ENCODE measurements at places on chromosomes 2 and 18.

DNA sequence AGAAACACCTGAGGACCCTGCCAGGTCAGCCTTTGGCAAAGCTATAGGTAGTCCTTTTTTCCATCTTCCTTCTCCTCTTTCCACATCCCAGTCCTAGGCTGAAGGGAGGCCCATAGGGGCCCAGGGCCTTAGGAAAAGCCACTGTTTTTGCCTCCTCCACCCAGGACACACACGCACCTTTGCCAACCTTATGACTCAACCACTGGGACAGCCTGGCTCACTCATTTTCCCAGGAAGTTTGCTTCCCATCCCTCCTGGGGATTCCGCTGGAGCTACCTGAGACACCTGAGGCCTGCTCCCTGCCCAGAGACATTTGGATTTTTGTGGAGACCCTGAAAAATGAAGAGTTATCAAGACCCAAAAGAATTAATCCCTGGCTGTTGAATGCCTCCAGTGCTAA, 273.4 kb upstream of the SIX2 start:
- DNase-seq, result no peak

DNA sequence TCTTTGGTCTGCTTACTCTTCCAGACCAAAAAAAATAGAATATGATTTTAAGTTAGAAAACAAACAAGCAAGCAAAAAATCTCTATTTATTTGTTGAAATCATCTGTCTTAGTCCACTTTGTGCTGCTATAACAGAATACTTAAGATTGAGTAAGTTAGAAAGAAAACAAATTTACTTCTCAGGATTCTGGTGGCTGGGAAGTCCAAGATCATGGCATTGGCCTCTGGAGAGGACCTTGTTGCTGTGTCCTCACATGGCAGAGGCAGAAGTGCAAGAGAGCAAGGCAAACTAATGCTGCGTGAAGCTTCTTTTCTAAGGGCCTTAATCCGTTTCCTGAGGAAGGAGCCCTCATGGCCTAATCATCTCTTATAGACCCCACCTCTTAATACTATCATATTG, 156.2 kb downstream of the SPP2 start:
- DNase-seq, result no peak

DNA sequence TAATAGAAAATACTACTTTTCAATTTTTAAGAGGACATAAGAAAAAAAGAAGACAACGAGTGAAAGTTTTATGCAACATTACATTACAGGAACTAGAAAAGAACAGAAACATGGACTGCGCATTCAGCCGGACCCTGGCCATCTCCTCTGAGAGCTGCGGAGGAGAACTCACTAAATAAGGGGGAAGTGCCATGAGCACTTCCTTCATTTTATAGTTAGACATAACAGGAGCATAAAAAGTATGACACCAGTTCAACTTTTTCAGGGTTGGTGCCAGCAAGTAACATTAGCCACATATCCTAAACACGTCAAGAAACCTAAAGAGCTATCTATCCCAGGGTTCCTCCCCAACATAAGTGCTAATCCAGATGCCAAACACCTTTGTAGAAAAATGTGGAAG, 78.0 kb upstream of the SERTAD2 start:
- no peak for DNase-seq

DNA sequence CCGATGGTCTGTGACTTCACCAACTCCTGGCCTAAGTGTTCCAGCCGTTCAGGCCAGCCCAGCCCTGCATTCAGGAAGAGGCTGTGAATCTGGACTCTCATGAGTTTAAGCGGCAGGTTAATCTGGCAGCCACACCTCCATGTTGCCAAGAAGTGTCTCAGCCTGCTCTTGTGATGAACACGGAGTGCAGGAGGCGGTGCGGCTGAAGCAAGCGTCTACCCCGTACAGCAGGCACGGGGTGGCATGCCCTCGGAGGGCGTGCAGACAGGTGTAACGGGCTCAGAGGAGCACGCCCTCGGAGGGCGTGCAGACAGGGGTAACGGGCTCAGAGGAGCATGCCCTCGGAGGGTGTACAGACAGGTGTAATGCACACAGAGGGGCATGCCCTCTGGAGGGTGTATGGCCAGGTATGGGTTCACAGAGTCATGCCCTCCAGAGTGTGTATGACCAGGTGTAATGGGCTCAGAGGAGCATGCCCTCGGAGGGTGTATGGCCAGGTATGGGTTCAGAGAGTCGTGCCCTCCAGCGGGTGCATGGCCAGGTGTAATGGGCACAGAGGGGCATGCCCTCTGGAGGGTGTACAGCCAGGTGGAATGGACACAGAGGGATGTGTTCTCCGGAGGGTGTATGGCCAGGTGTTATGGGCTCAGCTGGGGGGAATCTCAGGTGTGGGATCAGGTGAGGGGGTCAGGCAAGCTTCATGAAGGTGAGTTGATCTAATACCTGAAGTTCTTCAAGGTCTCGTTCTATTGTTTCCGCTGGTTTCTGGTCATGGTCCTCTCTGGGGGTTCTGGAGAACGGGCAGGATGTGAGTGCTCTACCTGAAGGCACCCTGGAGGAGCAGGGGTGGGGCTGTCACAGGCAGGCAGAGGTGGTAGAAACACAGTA, 22.6 kb downstream of the CROCC2 start:
- DNase-seq, result no peak

DNA sequence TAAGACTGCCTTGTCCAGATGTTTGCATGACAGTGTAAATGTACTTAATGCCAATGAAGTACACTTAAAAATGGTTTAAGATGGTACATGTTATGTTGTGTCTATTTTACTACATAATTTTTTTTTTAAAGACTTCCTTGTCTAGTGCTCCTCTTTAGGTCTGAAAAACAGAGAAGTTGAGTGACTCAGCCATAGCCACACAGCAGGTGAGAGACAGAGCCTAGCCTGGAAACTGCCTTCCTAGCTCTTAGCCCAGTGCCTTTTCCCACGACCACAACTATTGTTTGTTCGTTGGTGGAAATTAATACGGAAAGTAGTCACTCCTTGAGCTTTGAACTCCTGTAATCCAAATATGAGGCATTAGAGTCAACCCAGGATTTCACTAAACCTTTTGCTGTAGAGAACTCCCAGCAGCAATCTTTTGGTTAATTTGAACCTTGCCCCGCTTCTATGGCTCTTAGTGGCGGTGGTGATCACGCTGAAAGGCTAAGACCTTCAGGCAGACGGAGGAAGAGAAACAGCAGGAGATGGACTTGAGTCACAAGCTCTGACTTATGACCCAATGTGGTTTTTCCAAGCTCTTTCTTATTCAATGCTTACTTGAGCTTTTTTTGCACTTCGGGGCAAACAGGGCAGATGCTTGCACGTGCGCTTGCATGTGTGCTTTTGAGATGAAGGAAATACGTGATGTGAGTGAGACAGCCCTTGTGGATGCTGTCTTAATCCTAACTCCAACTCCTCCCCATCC, 21.2 kb downstream of the TRIB2 start:
- no peak for DNase-seq

- DNase-seq, result no peak
Measured at GRCh38 chr18:23194997-23195957, 60.0 kb downstream of the CABLES1 start.

- DNase-seq, result no peak
Measured at GRCh38 chr2:191421950-191422349, 176.7 kb downstream of the MYO1B start.

DNA sequence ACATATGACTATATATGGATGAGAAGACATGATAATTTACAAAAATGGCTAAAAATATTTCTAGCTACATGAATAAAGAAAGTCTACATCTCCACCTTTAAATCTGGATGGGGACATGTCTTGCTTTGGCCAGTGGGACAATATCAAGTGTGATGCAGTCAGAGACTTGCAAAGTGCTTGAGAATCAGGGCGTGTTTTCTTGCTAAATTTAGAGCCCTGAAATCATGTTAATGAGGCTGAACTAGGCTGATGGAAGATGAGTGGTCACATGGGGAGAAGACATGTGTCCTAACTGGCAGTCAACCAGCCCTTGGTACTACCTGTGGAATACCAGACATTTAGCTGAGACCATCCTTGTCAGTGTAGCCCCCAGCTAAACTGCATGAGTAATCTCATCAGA, 278.5 kb upstream of the RGPD4 start:
- no peak for DNase-seq

DNA sequence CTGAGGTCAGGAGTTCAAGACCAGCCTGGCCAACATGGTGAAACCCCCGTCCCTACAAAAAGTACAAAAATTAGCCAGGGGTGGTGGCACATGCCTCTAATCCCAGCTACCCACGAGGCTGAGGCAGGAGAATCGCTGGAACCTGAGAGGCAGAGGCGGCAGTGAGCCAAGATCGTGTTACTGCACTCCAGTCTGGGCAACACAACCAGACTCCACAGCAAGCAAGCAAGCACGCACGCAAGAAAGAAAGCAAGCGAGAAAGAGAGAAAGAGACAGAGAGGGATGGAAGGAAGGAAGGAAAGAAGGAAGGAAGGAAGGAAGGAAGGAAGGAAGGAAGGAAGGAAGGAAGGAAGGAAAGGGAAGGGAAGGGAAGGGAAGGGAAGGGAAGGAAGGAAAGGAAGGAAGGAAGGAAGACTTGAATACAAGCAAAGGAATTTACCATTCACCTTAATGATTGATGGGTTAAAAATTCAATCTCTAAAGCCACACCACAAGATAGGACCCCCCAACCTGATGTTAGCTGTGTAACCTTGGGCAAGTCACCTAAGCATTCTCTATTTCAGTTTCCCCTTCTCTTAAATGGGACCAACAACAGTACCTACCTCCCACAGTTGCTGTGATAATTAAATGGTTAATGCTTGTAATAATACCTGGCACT, 181.7 kb downstream of the ATAD2B start:
- no peak for DNase-seq

GRCh38 chr2:69464575-69464974, 27.3 kb upstream of the NFU1 start:
- no peak for DNase-seq

DNA sequence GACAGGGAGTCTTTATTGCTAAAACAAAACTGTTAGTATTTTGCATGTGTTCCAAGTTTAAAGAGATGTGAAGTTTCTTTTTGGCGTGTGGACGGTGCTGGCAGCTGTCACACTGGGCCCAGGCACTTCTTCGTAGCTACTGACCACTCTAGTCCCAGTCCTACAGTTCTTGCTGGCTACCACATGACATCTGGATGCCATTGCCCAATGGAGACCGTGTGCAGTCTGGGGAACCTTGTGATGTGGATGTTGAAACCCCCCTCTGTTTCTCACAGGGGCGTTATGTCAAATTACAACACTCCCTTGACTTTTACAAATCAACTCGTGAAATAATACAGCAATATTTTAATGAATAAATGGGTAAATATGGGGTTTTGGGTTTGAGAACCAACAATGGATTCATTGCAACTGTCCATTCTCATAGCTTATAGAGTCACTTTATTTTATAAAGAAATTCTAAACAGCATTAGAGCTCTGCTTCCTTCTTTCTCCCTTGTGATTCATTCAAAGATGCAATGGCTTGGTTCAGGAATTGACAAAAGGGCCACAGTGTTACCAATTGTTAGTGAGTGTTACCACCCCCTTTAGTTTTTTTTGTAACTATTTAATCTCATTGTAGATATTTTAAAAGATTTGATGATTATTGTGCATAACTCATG, 1.2 kb downstream of the GPD2 start:
- no peak for DNase-seq

- DNase-seq, result peak; percentile 17
Measured at GRCh38 chr2:196113061-196113974, 44.7 kb upstream of the DNAH7 start.

- DNase-seq, result no peak
Measured at GRCh38 chr18:4394700-4395099, 60.4 kb downstream of the DLGAP1 start.

- DNase-seq, result peak; percentile 75
Measured at GRCh38 chr2:9002637-9003365, 683 bp downstream of the MBOAT2 start.

DNA sequence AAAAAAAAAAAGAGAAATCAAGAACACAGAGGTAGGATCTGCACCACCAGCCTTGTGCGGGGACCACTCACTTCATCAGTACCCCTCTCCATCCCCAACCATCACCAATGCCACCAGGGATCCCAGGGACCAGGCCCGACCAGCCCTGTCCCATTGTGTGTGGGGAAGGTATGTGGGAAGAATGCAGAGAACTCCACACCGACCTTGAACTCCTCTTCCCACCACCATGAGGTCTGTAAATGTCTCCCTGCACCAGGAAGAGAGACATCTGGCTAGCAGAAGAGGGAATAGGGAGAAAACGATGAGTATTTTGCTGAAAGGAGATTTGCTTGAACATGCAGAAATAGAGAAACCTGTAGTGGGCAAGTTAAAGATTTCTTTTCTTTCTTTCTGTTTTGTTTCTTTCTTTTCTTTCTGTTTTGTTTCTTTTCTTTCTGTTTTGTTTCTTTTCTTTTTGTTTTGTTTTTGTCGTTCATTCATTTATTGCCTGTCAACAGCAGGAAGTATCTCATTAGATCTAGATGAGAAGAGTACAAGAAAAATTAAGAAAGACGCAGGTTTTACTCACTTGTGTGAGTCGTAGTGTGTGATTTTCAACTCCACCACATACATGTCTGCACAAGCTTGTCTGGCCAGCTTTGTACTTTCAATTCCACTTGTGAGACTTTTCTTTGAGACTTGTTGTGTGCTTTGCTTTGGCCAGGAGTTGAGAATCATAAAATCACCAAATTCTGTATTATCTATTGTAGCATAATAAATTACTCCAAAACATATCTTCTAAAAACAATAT, 179.8 kb upstream of the HAAO start:
- no peak for DNase-seq

- DNase-seq, result no peak
Measured at GRCh38 chr18:5997361-5997760, 102.0 kb upstream of the TMEM200C start.

GRCh38 chr2:183025993-183026392, 12.3 kb downstream of the NCKAP1 start:
- DNase-seq, result no peak

DNA sequence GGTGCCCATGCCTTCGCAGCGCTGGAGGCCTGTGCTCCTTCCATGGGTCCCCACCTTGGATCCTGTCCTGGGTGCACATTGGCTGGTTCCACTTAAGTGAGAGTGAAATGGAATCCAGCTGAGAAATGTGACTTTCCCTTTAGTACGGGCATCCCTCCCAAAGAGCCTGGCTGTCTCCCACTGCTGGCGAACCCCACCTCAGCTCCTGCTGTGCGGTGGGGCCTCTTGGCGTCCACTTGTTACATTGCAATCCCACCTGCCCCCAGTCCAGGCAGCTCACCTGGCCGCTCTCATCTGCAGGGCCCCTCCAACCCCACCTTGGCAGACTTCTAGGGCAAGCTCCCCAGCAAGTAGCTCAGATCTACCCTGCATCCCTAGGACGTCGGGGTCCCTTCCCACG, 35.5 kb upstream of the GNAL start:
- DNase-seq, result no peak

DNA sequence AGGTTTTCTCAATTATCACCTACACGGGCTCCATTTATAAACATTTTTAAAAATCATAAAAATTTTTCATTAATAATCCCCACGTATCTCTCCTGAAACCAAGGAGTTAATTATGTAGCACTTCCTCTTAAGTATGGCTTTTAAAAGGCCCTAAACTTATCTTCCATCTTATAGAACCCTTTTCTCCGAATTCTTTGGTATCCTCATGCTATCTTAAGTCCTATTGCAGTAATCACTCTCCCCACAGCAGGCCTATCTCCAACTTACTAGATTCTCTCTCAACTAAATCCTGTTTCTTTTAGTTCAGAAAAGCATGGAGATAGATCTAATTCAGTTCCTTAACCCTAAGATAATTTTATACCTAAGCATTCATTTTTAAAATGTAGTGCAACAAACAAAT, 26.2 kb downstream of the RPRD1A start:
- DNase-seq, result no peak

- DNase-seq, result no peak
Measured at GRCh38 chr18:59996370-59996966, 96.7 kb downstream of the PMAIP1 start.

- no peak for DNase-seq
Measured at GRCh38 chr2:240595381-240596079, 9.0 kb downstream of the CAPN10 start.

Data from retina (tissue), 1 donor.